Activated naive CD4-positive, alpha-beta T cell (primary cell): ENCODE measurements at places on chromosomes 1 and 21.

- no peak for DNase-seq
These were observed 17.6 kb downstream of the SLC2A1 start for GRCh38 chr1:42940851-42941639.

GRCh38 chr1:91697861-91698260 lies 188.1 kb downstream of the TGFBR3 start:
- no peak for DNase-seq

DNA sequence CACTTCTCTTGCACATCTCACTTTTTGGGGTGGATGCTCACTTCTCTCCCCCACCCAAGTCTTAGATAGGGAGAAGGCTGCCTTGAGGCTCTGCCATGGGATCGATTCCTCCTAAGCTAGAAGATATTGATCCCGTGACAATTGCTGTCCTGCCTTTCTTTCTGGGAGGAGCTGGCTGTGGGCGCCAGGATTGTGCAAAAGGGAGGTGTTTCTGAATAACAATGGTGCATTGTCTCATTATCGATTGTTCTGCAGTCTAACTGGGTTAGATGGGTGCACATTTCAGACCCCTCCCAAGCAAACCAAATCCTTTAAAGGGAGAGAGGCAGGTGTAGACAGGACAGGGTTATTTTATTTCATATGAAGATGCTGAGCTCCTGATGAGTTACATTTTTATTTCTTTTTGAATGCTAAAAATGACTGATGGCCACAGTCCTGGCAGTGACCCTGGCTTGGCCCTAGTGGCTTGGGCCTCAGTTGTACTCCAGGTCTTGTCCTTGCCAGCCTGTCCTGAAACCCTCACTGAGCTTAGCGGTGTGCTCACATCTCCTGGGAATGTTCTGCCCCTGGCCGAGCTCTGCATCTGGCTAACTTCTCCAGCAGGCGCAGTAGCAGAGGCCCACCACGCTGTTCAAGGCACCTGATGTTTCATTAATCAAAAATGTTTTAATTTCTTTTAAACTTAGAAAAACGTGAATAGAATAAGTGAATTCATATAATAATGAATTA lies 99.0 kb upstream of the KAZN start:
- DNase-seq, result no peak

GRCh38 chr21:31397515-31397926 lies 53.5 kb upstream of the TIAM1 start:
- DNase-seq, result no peak

DNA sequence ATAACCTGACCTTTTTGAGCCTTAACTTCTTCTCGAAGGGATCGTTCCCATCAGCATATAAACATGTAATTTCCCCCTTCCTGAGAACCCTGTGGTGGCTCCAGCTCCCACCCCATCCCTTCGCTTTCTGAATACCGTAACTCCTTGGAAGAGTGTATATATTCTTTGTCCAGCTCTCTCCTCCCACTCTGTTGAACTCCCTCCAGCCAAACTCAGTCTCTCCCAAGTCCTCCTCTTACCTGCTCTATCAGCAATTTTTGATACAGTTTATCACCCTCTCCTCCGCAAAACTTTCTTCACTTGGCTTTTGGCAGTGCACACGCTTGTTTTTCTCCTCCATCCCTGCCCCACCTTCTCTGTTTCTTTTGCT lies 109.9 kb upstream of the SLC25A33 start:
- DNase-seq, result no peak

GRCh38 chr1:203408486-203409481 lies 57.9 kb upstream of the FMOD start:
- DNase-seq, result no peak

DNA sequence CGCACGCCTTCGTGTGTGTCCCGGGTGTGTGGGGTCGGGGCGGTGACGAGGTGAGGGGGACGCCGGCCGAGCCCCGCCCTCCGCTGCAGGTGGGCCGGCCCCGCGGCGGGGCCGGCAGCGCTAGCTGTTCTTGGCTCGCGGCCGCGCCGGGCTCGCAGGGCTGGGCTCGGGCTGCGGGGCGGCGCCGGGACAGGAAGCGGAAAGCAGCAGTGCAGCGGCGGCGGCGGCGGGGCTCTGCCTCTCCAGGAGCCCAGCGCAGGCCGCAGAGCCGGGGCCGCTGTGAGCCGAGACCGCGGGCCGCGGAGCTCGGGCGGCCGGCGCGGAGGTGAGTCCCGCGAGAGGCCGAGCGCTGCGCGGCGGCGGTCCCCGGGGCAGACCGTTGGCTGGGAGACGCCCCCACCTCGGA lies at the start of gene VANGL1:
Gene VANGL1 (plus strand): TSS at position 209 of the 406 bp plus-strand sequence. CDS start 9,444 bp downstream, outside the sequence.
- DNase-seq, result no peak
